ENCODE measurements at places on chromosomes 5 and 9.

- no peaks in the 10 kb centered on the region for H3K27me3 ChIP-seq
- no peak overlapping the region for H3K4me3 ChIP-seq
- no peaks in the 10 kb centered on the region for H3K4me1 ChIP-seq
These were observed 41.7 kb upstream of the FBXW11 start for GRCh38 chr5:172048170-172048422.

DNA sequence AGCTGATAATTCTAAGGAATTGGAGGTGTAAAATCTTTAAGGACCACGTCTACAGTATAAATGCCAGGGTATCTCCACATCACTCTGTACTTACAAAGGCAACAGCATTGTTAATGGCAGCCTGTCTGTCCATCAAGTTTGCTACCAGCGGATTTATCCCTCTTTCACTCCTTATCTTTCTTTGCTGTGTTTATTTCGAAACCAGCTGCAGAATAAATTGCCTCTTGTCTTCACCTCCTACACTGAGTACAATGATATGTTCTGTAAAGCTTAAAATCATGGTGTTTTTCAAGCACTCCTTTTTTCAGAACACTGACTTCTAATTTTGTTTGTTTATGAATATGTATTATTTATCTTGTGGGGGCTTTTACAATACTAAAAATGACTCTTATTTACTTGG, 1088.1 kb downstream of the NR2F1-AS1 start:
- no peak overlapping the region for H3K4me3 ChIP-seq
- H3K4me1 ChIP-seq = no peaks in the 10 kb centered on the region
- H3K27me3 ChIP-seq = no peaks in the 10 kb centered on the region
- H3K27ac ChIP-seq = no peak overlapping the region

- H3K36me3 ChIP-seq = no peaks in the 10 kb centered on the region
- DNase-seq = no peak
- no peak overlapping the region for H3K27ac ChIP-seq
- peaks cover 4% of the 10 kb centered on the region for H3K4me1 ChIP-seq
These were observed 10.6 kb upstream of the SLC2A6 start for GRCh38 chr9:133489253-133490190.

DNA sequence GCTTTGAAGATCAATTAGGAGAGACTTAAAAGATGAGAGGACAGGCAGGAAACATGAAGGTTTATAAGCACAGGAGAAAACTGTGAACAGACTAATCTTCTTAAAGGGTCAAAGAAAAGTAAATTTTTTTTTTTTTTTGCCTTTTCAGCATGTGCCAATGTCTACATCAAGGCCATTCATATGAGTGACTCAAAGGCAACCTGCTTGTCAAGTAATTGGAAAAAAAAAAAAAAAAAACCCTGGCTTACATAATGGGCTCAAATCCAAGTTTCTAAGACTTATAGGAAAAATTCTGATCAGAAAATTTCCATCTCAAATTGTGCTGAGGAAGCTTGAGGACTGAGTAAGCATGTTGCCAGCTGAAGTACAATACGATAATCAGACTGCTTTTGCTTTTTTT, 15.9 kb downstream of the PPP2R2B start:
- H3K27ac ChIP-seq = no peak overlapping the region
- H3K4me3 ChIP-seq = no peak overlapping the region
- DNase-seq = no peak
- H3K27me3 ChIP-seq = no peaks in the 10 kb centered on the region
- H3K36me3 ChIP-seq = no peaks in the 10 kb centered on the region

- H3K4me1 ChIP-seq = peaks cover 4% of the 10 kb centered on the region
- no peak for DNase-seq
- H3K27me3 ChIP-seq = peaks cover 1% of the 10 kb centered on the region
- H3K27ac ChIP-seq = no peak overlapping the region
- no peaks in the 10 kb centered on the region for H3K36me3 ChIP-seq
These were observed 111.9 kb downstream of the FEM1C start for GRCh38 chr5:115432691-115433090.

- DNase-seq = no peak
- H3K36me3 ChIP-seq = peaks cover 10% of the 10 kb centered on the region
- peak overlapping the region; percentile 98 for H3K27ac ChIP-seq
- peaks cover 31% of the 10 kb centered on the region for H3K4me1 ChIP-seq
- H3K27me3 ChIP-seq = no peaks in the 10 kb centered on the region
These were observed 27.6 kb downstream of the TCF7 start for GRCh38 chr5:134142052-134142451.

DNA sequence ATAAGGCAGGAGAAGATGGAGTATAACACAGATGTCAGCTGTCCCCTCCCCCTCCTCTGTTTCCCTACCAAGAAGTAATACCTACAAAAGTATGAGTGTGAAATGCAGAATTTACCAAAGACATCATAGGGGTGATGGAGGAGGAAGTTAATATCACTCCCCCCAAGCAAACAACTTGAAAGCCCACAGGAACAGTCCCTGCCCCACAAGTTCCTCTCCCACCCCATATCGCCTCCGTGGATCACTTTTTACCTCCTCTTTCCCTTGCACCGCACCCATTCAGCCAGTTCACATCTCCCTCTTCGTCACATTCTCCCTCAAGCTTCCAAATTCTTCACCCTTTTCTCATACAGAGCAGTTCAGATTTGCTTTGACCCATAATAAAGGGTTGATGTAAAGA, 7.0 kb upstream of the SIL1 start:
- H3K36me3 ChIP-seq = no peaks in the 10 kb centered on the region
- H3K27ac ChIP-seq = no peak overlapping the region
- H3K4me1 ChIP-seq = peaks cover 4% of the 10 kb centered on the region

GRCh38 chr9:75083188-75083970, 4.6 kb downstream of the NMRK1 start:
- DNase-seq = no peak
- peaks cover 11% of the 10 kb centered on the region for H3K36me3 ChIP-seq
- no peaks in the 10 kb centered on the region for H3K27me3 ChIP-seq
- no peak overlapping the region for H3K27ac ChIP-seq
- H3K4me3 ChIP-seq = no peak overlapping the region

- H3K27ac ChIP-seq = no peak overlapping the region
- peaks cover 3% of the 10 kb centered on the region for H3K4me1 ChIP-seq
- no peak for DNase-seq
- H3K27me3 ChIP-seq = peaks cover 9% of the 10 kb centered on the region
- no peaks in the 10 kb centered on the region for H3K36me3 ChIP-seq
These were observed 163.8 kb downstream of the GADD45G start for GRCh38 chr9:89768650-89769071.

- H3K36me3 ChIP-seq = no peaks in the 10 kb centered on the region
- peaks cover 3% of the 10 kb centered on the region for H3K27me3 ChIP-seq
- H3K4me3 ChIP-seq = no peak overlapping the region
- DNase-seq = no peak
- H3K4me1 ChIP-seq = no peaks in the 10 kb centered on the region
- H3K27ac ChIP-seq = no peak overlapping the region
These were observed 165.0 kb downstream of the DROSHA start for GRCh38 chr5:31366941-31367340.
